Retinal pigment epithelial cell (primary cell): ENCODE measurements at places on chromosomes 16 and 17.

- DNase-seq, result no peak
Measured at GRCh38 chr17:237406-237955, 56.0 kb upstream of the DOC2B start.

GRCh38 chr17:75834279-75834920, 9.8 kb downstream of the UNC13D start:
- DNase-seq, result no peak

DNA sequence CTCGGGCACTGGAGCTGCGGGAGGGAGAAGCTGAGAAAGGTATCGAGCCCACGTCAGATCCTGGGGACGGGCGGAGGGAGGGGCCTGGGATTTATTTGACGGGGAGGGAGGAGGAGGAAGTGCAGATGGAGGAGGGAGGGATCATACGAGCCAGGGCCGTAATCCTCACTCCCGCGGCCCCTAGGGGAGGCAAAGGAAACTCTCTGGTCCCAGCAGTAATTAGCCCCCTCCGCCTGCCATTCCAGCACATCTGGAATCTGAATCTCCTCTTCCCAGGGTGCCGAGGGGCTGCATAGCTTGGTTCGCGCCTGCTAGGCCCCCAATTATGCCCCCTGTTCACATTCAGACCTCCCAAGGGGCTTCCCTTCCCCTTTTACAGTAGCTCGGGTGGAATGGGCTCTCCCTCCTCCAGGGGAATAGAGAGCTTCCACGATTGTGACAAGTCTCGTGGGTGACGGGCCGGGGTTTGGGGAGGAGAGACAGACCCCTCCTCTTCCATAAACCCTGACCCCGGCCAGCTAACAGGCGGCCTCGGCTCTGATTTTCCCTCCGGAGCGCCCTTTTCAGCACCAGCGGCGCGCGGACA, at the start of gene SEZ6L2:
Gene SEZ6L2, minus strand, starts transcription at position 35 of the 586 bp plus-strand sequence. CDS start 531 bp downstream, outside the sequence.
- peak; percentile 90 for DNase-seq

- no peak for DNase-seq
Measured at GRCh38 chr17:72618001-72618509, 474.4 kb downstream of the SLC39A11 start.

- peak; percentile 81 for DNase-seq
Measured at GRCh38 chr17:80789356-80789902, 202.2 kb upstream of the CHMP6 start.

DNA sequence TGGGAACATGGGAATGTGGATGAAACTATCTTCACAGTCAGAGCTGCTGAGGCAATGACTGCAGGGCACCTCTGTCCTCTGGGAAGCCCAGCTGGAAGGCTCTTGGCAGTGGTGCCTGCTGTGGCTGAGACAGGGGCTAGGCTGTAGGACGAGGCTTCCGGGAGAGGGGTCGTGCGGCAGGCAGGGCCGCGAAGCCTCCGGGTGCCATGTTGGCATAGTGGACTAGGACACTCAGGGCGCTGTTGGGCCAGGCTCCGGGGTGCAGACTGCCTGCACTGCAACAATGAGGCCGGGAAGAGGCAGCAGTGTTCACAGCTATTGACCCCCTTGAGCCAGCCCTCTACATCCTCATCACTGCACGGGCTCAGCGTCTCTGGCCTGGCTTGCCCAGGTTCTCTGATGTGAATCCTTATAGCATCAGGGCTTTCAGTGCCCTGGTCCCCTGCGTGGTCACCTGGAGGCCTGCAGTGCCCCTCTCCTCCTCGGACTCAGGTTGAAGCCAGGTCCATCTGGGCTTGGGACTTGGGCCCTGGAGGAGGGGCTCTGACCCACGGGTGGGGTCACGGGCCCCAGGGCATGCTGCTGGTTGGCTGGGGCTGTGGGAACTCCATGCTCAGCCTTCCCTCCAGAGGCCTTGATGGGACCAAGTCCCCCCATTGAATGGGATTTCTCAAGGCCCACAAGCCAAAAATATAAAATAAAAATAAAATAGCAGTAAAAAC, 91.6 kb downstream of the TNFRSF13B start:
- DNase-seq, result no peak

DNA sequence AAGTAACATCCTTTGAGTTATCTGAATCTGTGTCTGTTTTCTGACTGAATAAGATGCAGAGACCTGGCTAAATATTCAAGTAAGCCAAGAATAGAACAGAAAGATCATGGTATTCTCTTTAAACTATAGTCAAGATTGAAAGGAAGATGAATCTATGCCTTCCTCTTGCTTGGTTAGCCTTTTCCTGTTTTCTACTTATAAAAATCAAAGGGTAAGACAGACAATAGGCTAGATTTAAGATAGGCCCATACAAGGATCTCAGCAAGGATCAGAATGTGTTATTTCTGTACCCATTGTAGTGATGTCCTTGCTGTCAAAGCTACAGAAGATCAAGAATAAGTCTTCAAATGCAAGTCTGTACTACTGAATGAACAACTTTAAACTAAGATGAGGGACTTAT, 7.0 kb upstream of the CDR2 start:
- no peak for DNase-seq

- peak; percentile 17 for DNase-seq
Measured at GRCh38 chr17:21167303-21167702, 40.5 kb downstream of the DHRS7B start.

DNA sequence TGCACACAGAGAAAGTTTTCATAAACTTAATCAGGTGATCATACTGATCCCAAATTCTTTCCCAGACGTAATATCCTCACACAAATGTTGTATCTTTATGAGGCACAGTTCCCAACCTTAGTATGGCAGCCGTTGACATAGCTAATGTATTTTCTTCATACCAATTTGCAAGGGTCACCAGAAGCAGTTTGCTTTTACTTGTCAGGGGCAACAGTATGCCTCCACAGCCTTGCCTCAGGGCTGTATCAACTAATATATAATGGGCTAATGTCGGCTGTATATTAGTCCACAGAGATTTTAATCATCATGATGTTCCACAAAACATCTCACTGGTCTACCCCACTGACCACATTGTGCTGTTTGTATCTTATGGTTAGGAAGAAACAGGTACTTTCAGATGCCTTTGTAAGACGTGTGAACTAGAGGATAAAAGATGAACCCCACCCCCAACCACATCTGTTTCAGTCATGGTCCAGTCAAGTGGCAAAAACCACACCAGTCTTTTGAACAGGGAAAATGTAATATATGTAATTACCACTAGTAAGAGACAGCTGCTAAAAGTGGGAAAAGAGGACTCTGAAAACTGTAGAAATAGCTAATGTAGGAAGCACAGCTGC, 55.2 kb downstream of the GAN start:
- no peak for DNase-seq

GRCh38 chr17:4934173-4934979, 2.3 kb downstream of the GP1BA start:
- DNase-seq, result no peak

GRCh38 chr16:53014287-53014686, 38.4 kb downstream of the CHD9NB start:
- DNase-seq, result no peak

DNA sequence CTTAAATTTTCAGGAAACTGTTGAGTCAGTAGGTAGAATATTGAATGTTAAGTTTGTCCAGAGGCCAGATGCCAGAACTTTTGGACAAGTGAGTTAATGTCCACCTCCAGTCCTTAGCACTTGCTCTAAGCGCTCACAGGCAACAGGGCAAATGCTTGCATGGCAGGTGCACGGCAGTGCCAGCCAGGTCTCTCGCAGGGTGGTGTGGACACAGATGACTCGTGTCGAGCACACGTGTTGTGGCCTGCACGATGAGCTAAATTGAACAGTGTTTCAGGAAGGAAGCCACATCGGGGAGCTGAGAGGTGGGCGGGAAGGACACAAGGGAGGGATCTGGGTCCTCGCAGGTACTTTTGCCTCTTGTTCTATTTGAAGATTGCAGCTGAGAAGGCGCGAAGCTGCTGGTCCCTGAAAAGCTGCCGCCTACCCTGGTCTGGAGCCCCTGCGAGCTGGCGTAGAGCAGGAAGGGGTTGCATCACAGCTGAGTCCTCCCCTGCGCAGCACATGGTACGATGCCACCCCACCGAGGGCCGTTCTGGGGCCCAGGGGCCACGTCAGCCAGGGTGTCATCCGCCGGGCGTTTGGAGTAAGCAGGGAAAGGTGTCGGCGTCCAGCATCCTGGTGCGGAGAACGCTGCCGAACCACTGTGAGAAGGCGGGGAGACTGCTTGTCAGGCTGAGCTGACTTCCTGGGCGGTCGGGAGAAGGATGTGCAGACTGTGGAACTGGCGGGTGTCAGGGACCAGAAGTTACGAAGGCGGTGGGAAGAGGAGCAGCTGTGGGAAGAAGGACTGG, 6.3 kb downstream of the RAB40C start:
- DNase-seq, result no peak

GRCh38 chr16:74298104-74298503, 1.5 kb downstream of the PSMD7 start:
- DNase-seq, result no peak

DNA sequence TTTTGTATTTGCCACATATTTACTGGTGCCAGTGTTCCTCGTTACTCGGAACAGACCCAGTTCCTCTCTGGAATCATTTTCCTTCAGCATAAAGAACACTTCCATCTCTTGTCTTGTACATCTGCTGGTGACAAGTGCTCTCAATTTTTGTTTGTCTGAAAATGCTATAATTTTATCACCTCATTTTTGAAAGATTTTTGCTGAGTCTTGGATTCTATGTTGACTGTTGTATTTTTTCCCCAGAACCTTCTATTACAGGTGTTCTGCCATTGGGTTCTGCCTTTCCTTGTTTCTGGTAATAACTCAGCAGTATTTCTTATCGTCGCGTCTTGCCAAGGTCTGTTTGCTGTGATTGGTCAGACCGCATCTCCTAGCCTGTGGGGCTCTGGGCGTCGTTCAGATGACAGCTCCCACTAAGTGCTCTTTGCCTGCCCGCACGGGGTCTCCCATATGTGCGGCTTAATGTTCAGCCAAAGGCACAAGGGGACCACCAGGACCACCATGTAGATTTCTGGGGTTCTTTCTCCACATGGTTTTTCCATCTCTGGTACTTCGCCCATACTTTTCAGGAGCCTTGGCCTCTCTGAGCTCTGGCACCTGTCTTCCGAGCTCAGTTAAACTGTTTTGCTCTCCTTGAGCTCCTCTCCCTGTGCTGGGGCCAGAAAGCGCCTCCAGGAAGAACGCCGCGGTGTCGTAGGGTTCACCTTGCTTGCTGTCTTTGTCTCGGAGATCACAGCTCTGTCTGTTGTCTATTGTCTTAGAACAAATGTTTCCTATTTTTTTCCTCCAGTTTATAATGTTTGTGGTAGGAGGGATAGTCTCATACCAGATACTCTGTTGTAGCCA, 80.0 kb downstream of the METRNL start:
- no peak for DNase-seq

DNA sequence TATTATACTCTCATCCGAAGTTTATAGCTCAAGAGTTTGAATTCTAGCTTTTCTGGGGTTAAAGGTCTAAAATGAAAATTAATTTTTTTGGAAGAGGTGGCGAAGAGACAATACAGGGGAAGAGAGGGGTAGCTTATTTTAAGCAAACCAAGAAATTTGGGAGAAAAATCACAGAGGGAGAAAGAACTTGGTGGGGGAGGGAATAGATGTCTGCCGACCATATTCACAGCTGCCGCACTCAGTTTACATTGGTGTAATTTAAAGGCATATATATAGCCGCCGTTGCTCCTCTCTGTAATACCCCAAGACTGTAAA, 6.5 kb upstream of the ZFHX3 start:
- DNase-seq, result no peak

DNA sequence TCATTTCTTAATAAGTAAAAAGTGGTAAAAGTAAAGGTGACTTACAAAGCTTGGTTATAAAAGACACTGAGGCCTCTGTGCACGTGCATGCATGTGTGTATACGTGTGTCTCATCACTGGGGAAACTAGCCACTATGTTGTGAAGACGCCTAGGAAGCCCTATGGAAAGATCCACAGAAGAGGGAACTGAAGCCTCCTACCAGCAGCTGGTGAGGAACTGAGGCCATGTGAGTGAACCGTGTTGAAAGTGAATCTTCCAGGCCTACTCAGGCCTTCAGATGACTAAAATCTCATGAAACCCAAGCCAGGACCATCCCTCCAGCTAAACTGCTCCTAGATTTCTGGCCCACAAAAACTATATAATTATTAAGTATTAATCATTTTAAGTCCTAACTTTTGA, 23.7 kb downstream of the PHLPP2 start:
- DNase-seq, result no peak

DNA sequence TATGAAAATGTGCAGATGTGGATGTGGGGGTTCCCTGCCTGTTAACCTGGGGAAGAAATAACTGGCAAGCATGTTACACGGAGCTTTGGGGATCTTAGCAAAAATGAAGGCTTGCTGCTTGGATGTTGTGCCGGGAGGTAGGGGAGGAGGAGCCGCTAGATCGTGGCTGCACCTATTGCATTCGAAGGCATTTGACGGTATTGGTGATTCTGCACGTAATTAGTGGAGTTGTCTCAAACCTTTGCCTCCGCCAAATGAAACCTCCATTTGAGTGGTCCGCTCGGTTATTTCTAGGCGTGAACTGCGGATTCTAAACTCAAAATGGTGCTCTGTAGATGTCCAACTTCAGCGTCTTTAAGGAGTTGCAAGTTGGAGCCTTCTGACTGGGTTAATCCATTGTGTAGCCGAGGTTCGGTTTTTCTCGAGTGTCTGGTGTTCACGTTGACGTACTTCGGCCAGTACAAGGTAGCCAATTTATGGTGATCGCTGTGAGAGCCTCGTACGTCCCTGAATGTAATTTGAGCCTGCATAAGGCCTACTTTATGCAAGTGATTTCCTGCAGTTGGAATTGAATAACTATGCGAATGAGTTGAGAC, 1.5 kb downstream of the TNRC6C start:
- DNase-seq, result no peak

DNA sequence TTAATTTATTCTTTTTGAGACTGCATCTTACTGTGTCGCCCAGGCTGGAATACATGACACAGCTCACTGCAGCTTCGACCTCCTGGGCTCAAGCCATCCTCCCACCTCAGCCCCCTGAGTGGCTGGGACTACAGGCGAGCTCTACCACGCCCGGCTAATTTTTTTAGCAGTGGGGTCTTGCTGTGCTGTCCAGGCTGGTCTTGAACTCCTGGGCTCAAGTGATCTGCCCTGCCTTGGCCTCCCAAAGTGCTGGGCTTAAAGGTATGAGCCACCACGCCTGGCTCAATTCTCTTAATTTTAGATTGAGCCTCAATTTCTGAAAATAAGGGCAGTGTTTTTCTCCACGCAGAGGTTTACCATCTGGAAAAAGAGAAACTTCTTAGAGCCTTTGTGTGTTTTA, 41.1 kb downstream of the ZNF750 start:
- DNase-seq, result no peak

DNA sequence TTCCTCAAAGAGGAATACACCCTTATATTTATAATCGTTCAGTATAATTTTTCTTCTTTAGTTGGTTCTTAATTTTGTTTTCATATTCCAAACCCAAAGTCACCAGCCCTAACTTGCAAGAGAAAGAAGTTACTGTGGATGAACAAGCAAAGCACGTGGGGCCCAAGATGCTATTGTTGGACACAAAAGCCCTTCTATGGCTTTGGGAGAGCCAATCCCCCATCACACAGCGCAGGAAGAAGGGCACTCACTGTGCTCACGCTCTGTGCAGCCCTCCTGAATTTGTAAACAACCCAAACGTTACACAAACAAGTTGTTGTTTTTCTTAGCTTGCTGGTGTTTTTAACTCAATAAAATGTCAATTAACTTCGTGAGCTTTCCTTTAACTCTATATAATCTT, 22.5 kb downstream of the SPPL2C start:
- no peak for DNase-seq
